ENCODE measurements at places on chromosomes 12 and 14. TPM values are rescaled to one million over a fixed set of nuclear protein-coding genes. Genes with fewer than 3 reads are reported as not detected.

TESPA1 gene
- not detected for total RNA-seq

CSRNP2 gene
- 12.8 TPM for total RNA-seq

PLEKHG3 gene
- total RNA-seq = 32.7 TPM

TAS2R8 gene
- total RNA-seq = not detected

CMA1 gene
- total RNA-seq = not detected

RHEBL1 gene
- total RNA-seq = 6.0 TPM

LALBA gene
- total RNA-seq = not detected

SRRM4 gene
- not detected for total RNA-seq

AICDA gene
- 0.07 TPM for total RNA-seq

KRT78 gene
- total RNA-seq = not detected

ATN1 gene
- 75.4 TPM for total RNA-seq

STAT6 gene
- total RNA-seq = 52.1 TPM

AKAP3 gene
- total RNA-seq = 0.05 TPM

NFATC4 gene
- 0.42 TPM for total RNA-seq

TMTC2 gene
- total RNA-seq = 1.1 TPM

ZNF385A gene
- 21.2 TPM for total RNA-seq

CLEC4D gene
- not detected for total RNA-seq

WNT5B gene
- total RNA-seq = 2.9 TPM

MOK gene
- total RNA-seq = 22.8 TPM

RTN1 gene
- not detected for total RNA-seq

DBX2 gene
- total RNA-seq = not detected

OR6C6 gene
- not detected for total RNA-seq

SCN8A gene
- 1.3 TPM for total RNA-seq

JPH4 gene
- 0.06 TPM for total RNA-seq

PRKAG1 gene
- total RNA-seq = 40.9 TPM

SLC5A8 gene
- total RNA-seq = not detected

MSRB3 gene
- total RNA-seq = 18.5 TPM
